ENCODE measurements at places on chromosomes 1 and 21. TPM values are rescaled to one million over a fixed set of nuclear protein-coding genes. Genes with fewer than 3 reads are reported as not detected.

GRCh38 chr1:60461925-60462595, 388.5 kb upstream of the C1orf87 start:
- DNase-seq: no peak

DNA sequence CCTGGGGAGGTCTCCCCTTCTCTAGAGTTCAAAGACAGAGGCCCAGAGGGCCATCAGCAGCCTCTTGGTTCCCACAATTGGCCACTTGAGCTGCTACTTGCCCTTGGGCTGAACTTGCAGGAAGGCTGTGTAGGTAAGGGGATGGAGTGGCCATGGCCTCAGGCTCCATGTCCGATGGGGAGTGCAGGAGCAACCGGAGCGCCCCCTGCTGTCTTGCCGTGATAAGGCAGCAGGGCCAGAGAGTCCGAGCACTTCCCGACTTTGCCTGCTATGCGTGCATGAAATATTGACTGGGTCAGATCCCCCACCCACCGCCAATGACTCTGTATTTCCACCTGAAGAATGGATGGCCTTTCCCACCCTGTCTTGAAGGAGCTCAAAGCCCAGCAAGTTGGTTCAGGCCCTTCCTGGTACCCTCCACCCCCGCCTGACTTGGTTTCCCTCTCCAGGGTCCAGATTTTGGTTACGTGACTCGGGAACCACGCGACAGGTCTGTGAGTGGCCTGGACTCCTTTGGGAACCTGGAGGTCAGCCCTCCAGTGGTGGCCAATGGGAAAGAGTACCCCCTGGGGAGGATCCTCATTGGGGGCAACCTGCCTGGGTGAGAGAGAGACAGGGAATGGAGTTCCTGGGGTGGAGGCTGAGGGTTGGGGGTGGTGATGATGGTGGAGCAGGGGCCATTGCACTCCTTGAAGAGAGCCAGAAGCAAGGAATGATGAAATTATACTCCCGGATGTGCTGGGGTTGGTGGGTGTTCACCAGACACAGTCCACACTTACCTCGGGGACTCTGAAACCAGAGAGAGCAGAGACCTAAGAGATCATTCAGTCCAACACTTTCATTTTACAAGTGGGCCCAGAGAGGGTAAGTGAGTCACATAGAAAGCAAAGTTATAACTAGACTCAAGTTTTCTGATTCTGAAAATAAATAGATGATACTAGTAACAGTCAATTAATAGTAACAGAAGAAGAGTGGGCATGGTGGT, 25.6 kb downstream of the PADI3 start:
- DNase-seq: no peak

GRCh38 chr1:204566583-204566955, 50.4 kb downstream of the MDM4 start:
- DNase-seq: no peak

GRCh38 chr1:113659556-113659955, 99.7 kb downstream of the PHTF1 start:
- DNase-seq: no peak

RAB3B gene
- total RNA-seq: 9.2 TPM

ANP32E gene
- total RNA-seq: 10.5 TPM

DEPDC1 gene
- total RNA-seq: 5.6 TPM
